ENCODE measurements at places on chromosomes 5 and 9. TPM values are rescaled to one million over a fixed set of nuclear protein-coding genes. Genes with fewer than 3 reads are reported as not detected.

Gene CHMP5
- 85.1 TPM for total RNA-seq

Gene GRXCR2
- total RNA-seq, result not detected

Gene DMXL1
- total RNA-seq, result 61.4 TPM

Gene TMEFF1
- 0.26 TPM for total RNA-seq

Gene SCGB3A1
- not detected for total RNA-seq

Gene TGFBI
- 1,753 TPM for total RNA-seq

Gene PCBD2
- total RNA-seq, result 7.7 TPM

Gene IFNA21
- total RNA-seq, result not detected

Gene BHMT2
- total RNA-seq, result 14.9 TPM

Gene SPACA9
- total RNA-seq, result 3.4 TPM

Gene MAMDC2
- total RNA-seq, result 16.9 TPM

Gene GLDC
- 0.22 TPM for total RNA-seq

Gene PALM2AKAP2
- 11.0 TPM for total RNA-seq

Gene GCNT4
- 3.6 TPM for total RNA-seq

Gene PAEP
- total RNA-seq, result not detected

Gene GDF9
- total RNA-seq, result 0.11 TPM

Gene IL9
- total RNA-seq, result not detected

Gene NEUROG1
- not detected for total RNA-seq

Gene CACNA1B
- under 0.01 TPM for total RNA-seq

Gene CNTFR
- total RNA-seq, result not detected

Gene LRRC19
- under 0.01 TPM for total RNA-seq

Gene PCDHGA1
- total RNA-seq, result 1.9 TPM

Gene ZDHHC11B
- under 0.01 TPM for total RNA-seq

Gene ZNF622
- 37.2 TPM for total RNA-seq

Gene CCIN
- 0.32 TPM for total RNA-seq

Gene DNM1
- total RNA-seq, result 9.4 TPM

Gene ORM1
- total RNA-seq, result not detected

Gene JADE2
- 27.0 TPM for total RNA-seq

Gene KCNV2
- not detected for total RNA-seq

Gene ARRDC3
- total RNA-seq, result 187 TPM

Gene PRRX2
- 20.9 TPM for total RNA-seq

Gene LHX2
- 1.2 TPM for total RNA-seq

Gene SLCO6A1
- not detected for total RNA-seq

Gene LCN9
- not detected for total RNA-seq

Gene CCDC192
- total RNA-seq, result not detected

Gene DOCK8
- 4.4 TPM for total RNA-seq

Gene CDH18
- under 0.01 TPM for total RNA-seq

Gene MARCHF11
- not detected for total RNA-seq

Gene NR6A1
- 0.26 TPM for total RNA-seq

Gene NPR3
- 154 TPM for total RNA-seq

Gene MYOZ3
- 0.54 TPM for total RNA-seq

Gene SLC46A2
- not detected for total RNA-seq

Gene CCDC187
- total RNA-seq, result 0.11 TPM

Gene DNAJC25
- 18.7 TPM for total RNA-seq

Gene TLE1
- 20.5 TPM for total RNA-seq
